ENCODE measurements at places on chromosomes 1 and 21.

DNA sequence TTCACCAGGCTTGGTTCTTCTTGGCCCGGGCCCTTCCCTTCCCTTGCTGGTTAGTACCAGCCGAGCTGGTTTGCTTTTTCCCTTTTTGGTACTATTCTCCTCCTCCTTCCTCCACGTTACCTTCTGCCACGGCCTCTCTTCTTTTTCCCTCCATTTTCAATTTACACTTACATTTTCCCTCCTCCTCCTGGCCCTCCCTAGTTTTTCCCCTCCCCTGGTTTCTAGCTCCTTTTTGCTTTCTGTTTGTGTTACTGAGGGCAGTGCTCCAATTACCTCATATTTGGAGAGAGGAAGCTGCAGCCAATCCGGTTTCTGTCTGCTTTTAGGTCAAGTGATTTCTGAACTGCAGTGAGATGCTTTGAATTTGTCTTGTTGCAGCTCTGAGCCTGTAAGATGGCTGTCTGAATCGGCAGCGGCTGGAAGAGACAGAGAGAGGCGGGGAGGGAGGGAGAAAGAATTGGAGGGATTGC, 63.7 kb downstream of the MACF1 start:
- no peak for DNase-seq

DNA sequence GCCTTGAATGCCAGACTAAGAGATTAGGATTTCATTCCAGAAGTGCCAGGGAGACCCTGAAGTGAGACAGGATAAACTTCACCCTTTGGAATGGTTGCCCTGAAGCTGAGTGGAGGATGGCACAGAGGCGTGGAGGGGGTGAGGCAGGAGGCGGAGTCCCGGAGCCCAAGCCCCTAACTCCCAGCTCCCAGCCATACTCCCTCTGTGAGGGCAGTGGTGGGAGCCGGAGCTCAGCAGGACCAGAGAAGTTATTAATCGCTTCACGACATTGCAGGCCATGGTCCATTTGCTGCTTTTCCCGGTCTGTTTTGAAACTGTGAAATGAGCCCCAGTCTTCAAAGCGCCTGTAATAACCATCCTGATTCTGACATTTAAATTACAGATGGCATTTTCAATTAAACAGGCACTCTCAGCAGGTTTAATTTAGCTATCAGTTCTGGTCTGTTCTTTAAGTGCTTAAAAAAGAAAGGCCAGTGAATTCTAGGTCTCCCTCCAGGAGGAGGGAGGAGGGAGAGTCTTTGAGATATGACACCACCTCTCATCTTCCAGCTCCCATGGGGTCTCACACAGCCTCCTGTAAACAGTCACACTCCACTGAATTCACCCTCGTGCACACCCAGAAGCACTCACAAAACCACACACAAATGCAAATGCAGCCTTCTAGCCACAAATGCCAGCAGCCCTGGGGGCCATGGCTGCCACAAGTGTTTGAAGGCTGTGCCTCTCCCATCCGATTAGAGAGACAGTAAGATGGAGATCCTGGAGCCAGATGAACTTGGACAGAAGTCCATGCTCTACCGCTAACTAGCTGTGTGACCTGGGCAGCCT, 19.6 kb downstream of the FBXO2 start:
- no peak for DNase-seq

- no peak for DNase-seq
Observed at GRCh38 chr21:28337315-28337714, 655.4 kb downstream of the LTN1 start.

GRCh38 chr1:234154320-234155251, 218.7 kb upstream of the COA6 start:
- DNase-seq, result no peak

- no peak for DNase-seq
Observed at GRCh38 chr1:197686702-197687355, 88.5 kb downstream of the DENND1B start.

DNA sequence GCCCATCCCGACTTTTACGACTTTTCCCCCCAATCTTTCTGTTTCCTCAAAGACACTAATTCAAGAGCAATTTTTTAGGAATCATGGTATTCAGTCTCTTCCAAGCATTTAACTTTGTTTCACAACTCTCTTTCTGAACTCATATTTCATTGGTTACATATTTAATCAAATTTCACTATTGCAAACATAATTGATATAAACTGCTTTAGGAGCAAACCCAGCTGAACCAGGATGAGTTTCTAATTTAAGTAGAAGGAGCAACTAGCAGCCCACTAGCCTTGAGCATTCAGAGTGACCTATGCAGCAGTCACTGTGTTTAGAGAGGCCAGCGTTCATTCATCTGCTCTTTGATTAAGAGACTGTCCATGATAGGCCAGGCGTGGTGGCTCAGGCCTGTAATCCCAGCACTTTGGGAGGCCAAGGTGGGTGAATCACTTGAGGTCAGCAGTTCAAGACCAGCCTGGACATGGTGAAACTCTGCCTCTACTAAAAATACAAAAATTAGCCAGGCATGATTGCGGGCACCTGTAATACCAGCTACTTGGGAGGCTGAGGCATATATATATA, 1.8 kb downstream of the CELA2B start:
- DNase-seq, result no peak

GRCh38 chr1:111507411-111508201, 4.2 kb upstream of the ADORA3 start:
- peak; percentile 48 for DNase-seq

Data from stimulated activated CD8-positive, alpha-beta memory T cell treated with anti-CD3 and anti-CD28 coated beads, Interleukin-2, amount 100 ng/mL, for 1 hour (primary cell).